ENCODE measurements at places on chromosomes 6 and 20.

DNA sequence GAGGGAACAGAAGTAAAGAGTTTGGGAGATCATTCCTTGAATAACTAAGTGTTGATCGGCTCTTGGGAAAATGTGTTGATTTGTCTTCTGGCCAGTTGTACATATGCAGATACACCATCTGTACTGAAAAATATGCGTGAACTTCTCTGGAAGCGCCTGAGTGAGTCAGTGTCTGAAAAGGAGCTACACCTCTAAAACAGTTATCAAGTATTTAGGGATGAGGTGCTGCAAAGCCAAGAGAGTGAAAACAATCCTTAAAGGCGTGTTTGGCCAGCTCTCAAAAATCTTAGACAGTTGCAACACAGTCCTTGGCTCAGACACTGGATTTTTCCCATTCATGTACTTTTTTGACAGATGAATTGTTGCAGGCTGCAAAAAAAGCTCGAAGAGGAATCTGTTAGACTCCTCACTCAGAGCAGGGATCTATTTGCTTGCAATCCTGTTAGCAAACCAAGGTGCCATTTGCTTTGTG, 61.3 kb downstream of the BMP6 start:
- DNase-seq: no peak

DNA sequence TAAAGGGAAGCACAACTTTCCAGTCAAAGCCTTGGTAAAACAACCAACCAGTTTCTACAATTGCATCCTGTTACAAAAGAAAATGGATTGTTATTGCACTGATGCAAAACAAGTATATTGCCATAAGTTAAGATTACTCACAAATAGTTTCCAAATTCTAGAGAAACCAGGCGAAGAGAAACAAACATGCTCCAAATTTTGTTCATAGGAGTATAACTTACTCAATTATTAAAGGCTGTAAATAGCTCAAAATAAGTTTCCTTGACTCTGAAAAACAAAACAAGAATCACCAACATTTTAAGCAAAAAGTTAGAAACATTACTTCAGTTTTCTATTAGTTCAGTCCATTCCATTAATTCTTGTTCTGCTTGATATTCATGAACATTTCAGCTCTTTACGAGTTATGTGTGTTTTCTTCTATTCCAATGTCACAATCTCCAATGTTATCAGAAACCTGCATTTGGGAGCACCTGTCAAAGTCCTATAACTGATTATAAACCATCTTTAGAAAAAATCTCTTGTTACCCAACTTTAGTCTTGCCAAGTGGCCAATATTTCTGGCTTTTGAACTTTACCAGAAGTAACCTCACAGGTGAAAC, 137.9 kb upstream of the THBS2 start:
- DNase-seq: no peak

DNA sequence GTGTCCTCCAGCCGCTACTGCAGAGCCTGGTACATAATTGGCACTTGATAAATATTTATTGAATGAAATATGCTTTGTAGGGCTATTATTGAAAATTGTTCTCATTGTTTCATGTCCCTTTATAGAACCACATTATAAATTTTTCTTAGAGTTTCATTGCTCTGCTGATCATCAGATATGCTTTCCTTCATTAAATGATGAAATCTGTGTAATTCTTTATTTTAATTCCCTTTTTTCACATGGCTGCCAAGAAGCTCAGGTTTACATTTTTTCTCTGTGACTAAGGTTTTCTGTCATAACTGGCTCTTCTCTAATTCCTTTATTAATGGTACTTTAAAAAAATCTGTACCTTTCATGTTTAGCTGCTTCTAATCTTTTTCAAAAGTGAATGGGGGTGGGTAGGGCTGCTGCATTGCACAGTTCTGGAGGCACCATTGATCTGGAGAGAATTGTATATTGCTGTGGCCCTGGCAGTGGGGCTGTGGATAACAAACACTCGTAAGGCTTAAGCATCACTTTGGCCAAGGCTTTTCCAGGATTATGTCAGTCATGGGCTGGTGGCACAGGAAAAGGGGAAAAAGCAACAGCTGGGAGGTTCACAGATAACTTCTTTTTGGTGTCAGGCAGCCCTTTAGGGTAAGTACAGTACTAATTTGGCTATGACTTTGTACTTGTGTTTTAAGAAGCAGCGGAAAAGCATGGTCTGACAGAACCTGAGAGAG, 43.8 kb downstream of the ARFGEF2 start:
- no peak for DNase-seq

- no peak for DNase-seq
Measured at GRCh38 chr6:17115251-17116116, 13.6 kb downstream of the STMND1 start.

GRCh38 chr20:47727170-47727880, 58.0 kb downstream of the SULF2 start:
- DNase-seq: no peak

GRCh38 chr20:48613926-48614325, 213.9 kb downstream of the PREX1 start:
- DNase-seq: no peak

DNA sequence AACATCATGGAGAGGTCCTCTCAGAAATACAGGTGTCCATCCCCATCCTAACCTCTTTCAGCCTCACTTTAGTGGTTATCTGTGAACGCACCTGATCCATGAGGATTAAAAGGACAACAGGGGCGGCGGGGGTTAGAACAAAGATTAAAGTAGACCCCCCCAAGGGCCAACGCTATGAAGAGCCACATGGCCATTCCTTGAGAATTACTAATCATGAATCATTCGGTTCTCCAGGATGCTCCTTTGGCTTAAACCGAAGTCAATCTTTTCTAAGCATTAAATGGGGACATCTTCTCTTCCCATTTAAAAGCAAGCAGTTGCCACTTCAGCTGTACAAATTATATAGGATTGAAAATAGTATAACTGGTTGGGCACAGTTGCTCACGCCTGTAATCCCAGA, 212.4 kb downstream of the GMPR start:
- no peak for DNase-seq

Data from progenitor cell of endocrine pancreas (in vitro differentiated cells).